G401 (cell line): ENCODE measurements at places on chromosomes 1 and 21.

DNA sequence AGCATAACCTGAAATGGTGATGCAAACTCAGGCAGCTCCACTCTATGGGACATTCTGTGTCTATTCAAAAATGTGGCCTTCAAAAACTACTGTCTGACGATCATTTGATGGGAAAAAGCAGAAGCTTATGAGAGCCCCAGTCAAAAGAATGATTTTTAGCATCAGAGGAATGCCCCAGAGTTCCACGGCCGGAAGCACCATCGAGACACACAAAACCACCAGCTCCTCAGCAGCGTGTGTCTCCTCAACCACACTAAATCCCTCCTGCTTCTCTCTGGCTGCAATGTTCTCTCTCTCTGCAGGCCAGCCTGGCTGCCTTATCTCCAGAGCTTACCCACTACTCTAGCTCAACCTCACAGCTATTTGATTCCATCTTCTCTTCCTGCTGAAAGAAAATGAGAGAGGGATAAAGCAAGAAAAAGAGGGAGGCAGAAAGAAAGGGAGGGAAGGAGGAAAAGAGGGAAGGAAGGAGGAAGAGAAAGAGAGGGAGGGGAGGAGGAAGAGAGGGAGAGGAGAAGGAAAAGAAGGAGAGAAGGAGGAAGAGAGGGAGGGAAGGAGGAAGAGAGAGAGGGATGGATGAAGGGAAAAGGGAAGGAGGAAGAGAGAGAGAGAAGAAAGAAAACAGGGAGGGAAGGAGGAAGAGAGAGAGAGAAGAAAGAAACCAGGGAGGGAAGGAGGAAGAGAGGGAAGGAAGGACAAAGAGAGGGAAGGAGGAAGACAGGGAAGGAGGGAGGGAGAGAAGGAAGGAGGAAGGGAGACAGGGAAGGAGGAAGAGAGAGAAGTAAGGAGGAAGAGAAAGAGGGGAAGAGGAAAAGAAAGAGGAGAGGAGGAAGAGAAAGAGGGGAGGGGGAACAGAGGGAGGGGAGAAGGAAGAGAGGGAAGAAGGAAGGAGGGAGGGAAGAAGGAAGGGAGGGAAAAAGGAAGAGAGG, 33.5 kb upstream of the LAPTM5 start:
- DNase-seq, result no peak

GRCh38 chr1:18237371-18237770, 129.8 kb downstream of the IGSF21 start:
- peak; percentile 41 for DNase-seq

GRCh38 chr1:97654876-97655585, 265.8 kb downstream of the DPYD start:
- DNase-seq, result no peak

GRCh38 chr1:169105087-169105433, 1.4 kb upstream of the ATP1B1 start:
- DNase-seq, result no peak

- no peak for DNase-seq
Observed at GRCh38 chr1:67662884-67663283, 22.1 kb upstream of the GADD45A start.

GRCh38 chr1:72202761-72203160, 79.6 kb downstream of the NEGR1 start:
- no peak for DNase-seq

DNA sequence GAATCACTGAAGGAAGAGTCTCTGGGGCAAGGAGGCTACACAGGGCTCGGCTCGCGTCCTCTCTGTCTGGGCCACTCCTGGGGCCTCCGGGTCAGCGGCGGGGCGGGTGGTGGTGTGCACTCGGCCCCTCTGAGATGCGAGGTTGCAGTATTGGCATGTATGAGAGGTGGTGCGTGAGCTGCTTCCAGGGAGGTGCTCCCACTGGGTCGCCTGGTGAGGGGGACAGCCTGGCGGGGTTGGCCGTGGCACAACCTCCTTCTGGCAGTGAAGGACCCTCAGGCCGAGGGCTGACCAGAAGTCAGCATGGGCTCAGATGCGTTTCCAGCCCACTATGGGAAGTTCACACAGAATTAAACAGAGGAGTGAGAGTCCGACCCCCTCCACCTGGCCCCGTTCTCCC, 38.5 kb upstream of the COL18A1 start:
- DNase-seq, result no peak

DNA sequence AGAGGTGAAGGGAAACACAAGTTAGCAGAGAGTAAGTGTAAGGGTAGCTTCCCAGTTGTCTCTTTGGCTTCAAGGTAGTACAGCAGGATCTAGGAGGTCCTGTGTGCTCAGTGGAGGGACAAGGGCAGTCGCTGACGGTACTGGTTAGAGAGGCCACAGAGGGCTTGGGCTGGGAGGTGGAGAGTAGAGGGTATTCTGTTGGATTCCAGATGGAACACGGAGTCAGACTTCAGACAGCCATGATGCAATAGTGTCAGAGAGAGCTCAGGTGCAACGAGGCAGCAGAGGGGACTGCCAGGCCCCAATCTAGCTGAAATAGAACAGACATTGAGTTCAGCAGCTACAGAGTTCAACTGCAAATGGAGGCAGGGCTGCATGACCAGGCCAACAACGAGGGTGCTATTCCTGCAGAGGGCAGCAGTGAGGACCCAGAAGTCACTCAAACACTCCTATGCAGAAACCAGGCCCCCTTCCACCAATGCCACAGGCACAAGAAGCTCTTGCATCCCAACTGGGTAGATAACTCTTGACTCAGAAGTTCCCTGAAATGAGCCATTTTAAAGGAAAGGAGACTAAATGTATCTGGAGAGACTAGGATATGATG, 325.0 kb upstream of the ESRRG start:
- no peak for DNase-seq

- no peak for DNase-seq
Observed at GRCh38 chr1:172654535-172654934, 4.4 kb upstream of the FASLG start.

DNA sequence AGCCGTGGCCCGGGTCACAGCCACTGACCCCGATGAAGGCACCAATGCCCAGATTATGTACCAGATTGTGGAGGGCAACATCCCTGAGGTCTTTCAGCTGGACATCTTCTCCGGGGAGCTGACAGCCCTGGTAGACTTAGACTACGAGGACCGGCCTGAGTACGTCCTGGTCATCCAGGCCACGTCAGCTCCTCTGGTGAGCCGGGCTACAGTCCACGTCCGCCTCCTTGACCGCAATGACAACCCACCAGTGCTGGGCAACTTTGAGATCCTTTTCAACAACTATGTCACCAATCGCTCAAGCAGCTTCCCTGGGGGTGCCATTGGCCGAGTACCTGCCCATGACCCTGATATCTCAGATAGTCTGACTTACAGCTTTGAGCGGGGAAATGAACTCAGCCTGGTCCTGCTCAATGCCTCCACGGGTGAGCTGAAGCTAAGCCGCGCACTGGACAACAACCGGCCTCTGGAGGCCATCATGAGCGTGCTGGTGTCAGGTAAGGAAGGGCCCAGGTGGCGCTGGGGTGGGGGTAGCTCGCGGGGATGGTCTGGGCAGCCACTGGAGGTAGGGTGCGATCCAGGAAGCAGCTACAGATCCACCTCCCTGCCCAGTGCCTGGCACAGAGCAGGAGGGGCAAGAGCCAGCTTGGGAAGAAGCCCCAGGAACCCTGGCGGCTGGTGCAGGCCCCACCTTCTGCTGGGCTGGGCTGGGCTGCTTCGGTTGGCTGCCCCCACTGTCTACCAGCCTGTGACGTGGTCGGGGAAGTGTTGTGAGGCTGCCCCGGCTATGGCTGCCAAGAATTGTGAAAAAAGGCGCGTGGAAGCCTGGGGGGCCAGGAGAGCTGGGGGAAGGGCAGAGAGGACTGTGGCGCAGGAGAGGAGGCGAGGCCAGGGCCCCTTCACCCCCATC, 3.8 kb downstream of the CELSR2 start:
- DNase-seq, result peak; percentile 77

DNA sequence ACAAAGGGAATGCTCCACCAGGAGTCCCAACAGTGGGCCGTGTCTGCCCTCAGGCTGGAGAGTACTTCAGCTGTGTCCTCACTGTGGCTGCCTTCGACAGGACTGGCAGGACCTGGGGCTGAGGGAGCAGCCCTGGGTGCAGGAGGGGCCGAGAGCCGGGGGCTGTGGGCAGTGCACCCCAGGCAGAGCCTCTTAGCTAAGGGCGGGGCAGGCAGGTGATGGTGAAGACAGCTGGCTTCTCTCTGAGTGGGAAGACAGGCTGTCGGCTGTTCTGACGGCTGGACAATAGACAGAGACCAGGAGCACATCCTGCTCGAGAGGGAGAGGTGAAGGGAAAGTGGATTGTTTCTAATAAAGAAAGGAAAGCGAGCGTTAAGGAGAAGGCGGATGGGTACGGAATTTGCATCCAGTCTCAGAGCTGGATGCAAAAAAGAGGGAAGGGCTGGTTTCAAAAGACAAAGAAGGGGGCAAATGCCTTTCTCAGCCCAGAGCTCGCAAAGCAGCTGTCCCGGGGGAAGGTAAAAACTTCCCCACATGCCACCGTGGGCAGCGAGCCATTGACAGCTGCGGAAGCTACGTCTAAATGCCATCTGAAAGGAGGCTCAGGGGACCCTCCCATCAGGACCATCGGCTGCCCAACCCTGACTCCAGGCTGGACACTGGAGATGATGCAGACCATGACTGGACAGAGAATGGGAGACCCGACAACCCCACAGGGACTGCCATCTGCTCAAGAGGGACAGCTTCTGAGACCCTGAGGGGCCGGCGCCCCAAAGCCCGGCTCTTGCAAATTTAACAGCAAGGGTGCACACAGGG, 92.0 kb downstream of the STUM start:
- DNase-seq, result no peak

- DNase-seq, result no peak
Observed at GRCh38 chr1:160776178-160776577, 19.8 kb upstream of the LY9 start.

- no peak for DNase-seq
Observed at GRCh38 chr1:34781071-34781843, at the start of gene GJB3. TSS of gene GJB3 (plus strand) at chr1:34781214. CDS start at chr1:34784763, 3,549 bp downstream.
